Activated CD4-positive, alpha-beta T cell treated with anti-CD3 and anti-CD28 coated beads for 36 hours (primary cell): ENCODE measurements at places on chromosomes 2 and 18. TPM values are rescaled to one million over a fixed set of nuclear protein-coding genes. Genes with fewer than 3 reads are reported as not detected.
A peak's percentile ranks its signal among the peaks of the same experiment; 100 is the strongest.

GRCh38 chr2:40384233-40384632, 67.7 kb downstream of the SLC8A1 start:
- DNase-seq: no peak
- H3K27me3 ChIP-seq: no peaks in the 10 kb centered on the region
- H3K4me1 ChIP-seq: no peaks in the 10 kb centered on the region
- peaks cover 1% of the 10 kb centered on the region for H3K36me3 ChIP-seq
- H3K27ac ChIP-seq: no peak overlapping the region

SLC16A14 gene
- total RNA-seq: 1.2 TPM

- no peaks in the 10 kb centered on the region for H3K36me3 ChIP-seq
- H3K4me3 ChIP-seq: no peak overlapping the region
- no peak overlapping the region for H3K27ac ChIP-seq
- H3K27me3 ChIP-seq: no peaks in the 10 kb centered on the region
Observed at GRCh38 chr2:1227274-1227900, 185.9 kb upstream of the TPO start.

DNA sequence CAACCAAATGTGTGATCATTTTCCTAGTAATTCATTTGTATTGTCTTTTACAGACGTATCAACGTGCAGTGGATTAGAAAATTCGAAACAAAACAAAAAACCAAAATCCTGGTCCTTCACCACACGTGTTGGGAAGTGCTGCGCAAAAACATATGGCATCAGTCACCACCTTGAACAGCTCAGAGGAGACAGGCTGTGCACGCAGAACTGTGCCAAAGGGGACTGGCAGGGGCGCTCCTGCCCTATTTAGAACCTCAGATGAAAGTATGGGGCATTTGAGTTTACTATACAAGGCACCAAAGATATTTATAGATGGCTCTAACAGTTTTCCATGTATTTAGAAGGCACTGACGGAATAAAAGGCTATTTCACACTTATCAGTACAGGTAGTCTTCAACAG, 42.3 kb downstream of the NOL10 start:
- H3K4me1 ChIP-seq: peaks cover 12% of the 10 kb centered on the region
- no peaks in the 10 kb centered on the region for H3K27me3 ChIP-seq
- no peak overlapping the region for H3K4me3 ChIP-seq
- peaks cover 48% of the 10 kb centered on the region for H3K36me3 ChIP-seq
- no peak for DNase-seq

- no peaks in the 10 kb centered on the region for H3K27me3 ChIP-seq
- H3K4me3 ChIP-seq: no peak overlapping the region
- H3K4me1 ChIP-seq: peaks cover 42% of the 10 kb centered on the region
- DNase-seq: no peak
- H3K27ac ChIP-seq: no peak overlapping the region
Observed at GRCh38 chr2:126674075-126674744, 18.3 kb downstream of the GYPC start.

IL1RL1 gene
- total RNA-seq: 0.26 TPM

CERKL gene
- total RNA-seq: 0.07 TPM

DNA sequence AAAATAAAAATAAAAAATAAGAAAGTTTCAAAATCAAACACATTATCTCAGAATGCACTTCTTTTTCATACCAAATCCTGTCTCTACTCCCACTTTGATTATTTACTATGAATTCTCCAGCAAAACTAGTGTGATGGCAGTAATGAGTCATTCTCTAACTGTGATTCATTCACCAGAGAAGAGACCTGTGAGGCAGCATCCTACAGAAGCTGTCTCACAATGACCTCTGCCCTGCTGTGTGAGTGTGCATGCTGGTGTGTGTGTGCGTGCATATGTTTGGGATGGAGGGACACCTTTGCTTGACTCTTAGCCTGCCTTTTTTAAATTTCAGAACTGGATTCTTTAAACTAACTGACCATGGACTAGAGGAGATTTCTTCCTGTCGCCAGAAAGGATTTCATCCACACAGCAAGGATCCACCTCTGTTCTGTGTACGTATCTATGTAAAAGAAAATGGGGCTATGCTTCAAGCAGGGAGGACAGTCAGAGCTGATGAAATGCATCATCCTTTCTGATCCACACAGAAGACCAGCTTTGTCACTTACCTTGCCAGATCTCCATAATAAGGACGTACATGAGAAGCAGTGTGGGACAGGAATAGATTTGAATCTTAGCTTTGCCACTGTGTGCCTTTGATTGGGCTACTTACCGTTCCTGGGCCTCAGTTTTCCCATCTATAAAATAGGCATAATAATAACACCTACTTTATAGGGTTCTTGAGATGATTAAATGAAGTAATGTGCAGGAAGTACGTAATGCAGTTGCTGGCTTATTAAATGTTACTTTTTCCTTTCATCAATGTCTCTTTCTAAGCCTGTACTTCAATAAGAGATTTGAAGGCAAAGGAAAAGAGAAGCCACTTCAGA, 31.2 kb downstream of the STAMBP start:
- peaks cover 68% of the 10 kb centered on the region for H3K36me3 ChIP-seq
- H3K4me3 ChIP-seq: no peak overlapping the region
- H3K4me1 ChIP-seq: peaks cover 32% of the 10 kb centered on the region
- DNase-seq: peak; percentile 76
- H3K27ac ChIP-seq: peak overlapping the region; percentile 77

GRCh38 chr2:241573741-241574140, 15.2 kb downstream of the BOK start:
- H3K27me3 ChIP-seq: no peaks in the 10 kb centered on the region
- H3K4me3 ChIP-seq: no peak overlapping the region
- peaks cover 5% of the 10 kb centered on the region for H3K36me3 ChIP-seq
- no peak for DNase-seq
- H3K4me1 ChIP-seq: no peaks in the 10 kb centered on the region
- no peak overlapping the region for H3K27ac ChIP-seq

GRCh38 chr18:45839414-45840395, 14.2 kb downstream of the SIGLEC15 start:
- no peak overlapping the region for H3K27ac ChIP-seq
- H3K36me3 ChIP-seq: no peaks in the 10 kb centered on the region
- DNase-seq: peak; percentile 63
- H3K27me3 ChIP-seq: peaks cover 38% of the 10 kb centered on the region
- H3K4me3 ChIP-seq: no peak overlapping the region
